ENCODE measurements at places on chromosomes 1 and 21.

DNA sequence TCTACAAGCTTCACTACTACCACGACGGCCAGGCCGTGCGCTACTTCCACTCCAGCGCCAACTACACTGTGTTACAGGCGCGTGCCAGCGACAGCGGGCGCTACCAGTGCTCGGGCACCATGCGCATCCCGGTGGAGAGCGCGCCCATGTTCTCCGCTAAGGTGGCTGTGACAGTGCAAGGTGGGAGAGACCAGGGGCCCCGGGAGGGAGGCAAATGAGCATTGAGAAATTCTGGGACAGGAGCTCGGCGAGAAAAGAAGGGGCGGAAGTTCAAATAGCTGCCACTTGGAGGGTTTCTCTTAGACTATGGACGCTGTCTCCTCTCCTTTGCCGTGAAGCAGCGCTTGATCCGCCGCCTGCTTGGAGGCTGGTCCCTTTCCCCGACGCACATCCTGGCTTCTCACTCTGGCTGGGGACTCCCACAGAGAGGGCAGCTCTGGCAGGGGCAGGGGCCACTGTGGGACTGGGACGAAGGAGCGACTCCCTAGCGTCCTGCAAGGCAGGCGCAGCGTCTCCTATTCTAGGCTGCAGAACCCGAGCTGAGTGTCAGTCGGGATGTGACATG lies 4.6 kb downstream of the FCRLB start:
- no peak for DNase-seq

- DNase-seq, result no peak
Observed at GRCh38 chr1:30418061-30418938, 305.1 kb downstream of the MATN1 start.

GRCh38 chr1:57065442-57065841 lies 99.6 kb upstream of the C8B start:
- DNase-seq, result no peak

- no peak for DNase-seq
Observed at GRCh38 chr1:61523893-61524605, 200.9 kb downstream of the TM2D1 start.

- no peak for DNase-seq
Observed at GRCh38 chr1:68225781-68226180, 6.5 kb downstream of the WLS start.

GRCh38 chr21:45641480-45642035 lies 2.0 kb upstream of the PCBP3 start:
- DNase-seq, result no peak

DNA sequence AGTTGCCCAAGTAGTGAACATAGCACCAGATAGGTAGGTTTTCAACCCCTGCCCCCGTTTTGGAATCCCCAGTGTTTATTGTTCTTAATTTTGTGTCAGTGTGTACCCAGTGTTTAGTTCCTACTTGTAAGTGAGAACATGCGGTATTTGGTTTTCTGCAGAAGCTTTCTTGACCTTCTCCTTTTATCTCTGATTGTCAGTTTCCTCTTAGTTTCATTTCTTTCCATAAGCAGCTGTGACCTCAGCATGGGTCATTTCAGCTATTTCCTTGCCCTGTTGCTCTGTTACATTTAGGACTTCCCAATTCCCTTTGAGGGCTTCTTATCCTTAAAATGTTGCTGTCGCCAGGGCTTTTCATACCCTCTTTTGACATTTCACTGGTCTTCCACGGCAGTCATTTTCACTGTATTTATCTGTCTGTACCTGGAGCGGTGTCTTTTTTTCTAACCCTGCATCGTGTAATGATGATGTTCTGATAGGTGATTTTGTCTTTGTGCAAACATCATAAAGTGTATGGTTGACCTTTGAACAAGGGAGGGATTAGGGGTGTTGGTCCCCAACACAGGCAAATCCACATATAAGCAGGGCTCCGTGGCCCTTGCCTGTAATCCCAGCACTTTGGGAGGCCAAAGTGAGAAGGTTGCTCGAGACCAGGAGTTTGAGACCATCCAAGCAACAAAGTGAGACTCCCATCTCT lies 15.0 kb downstream of the ITSN1 start:
- DNase-seq, result no peak

DNA sequence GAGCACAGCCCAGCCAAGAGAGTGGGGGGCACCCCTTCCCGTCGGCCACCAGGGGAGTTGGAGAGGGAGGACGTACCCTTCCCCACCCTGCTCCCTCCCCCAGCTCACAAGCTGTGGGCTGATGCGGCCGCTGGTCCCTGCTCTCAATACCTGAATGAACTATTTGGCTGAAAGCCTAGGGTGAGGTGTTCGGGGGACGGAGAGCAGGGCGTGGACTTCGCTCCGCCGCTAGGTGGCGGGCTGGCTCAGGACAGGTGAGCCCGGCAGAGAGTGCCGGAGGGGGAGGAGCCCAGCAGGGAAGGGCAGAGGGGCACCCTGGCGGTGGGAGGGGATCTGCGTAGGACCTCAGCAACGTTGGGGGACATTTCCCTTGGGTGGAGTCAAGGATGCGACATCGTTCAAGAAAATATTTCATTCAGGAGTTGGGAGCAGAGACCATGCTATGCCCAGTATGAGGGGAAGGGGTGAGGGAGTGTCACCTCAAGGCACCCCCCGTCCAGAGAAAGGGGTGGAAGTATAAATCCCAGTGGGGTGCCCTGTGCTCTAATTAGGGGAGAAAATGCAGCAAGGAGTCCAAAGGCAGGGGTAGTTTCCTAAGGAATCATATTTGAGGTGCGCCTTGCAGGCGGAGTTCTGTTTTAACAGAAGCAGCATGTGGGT lies 12.0 kb upstream of the RHBG start:
- peak; percentile 36 for DNase-seq

- DNase-seq, result no peak
Observed at GRCh38 chr1:212238552-212238951, 46.7 kb upstream of the PPP2R5A start.

GRCh38 chr1:27785781-27786455 lies 12.9 kb downstream of the STX12 start:
- DNase-seq, result no peak

DNA sequence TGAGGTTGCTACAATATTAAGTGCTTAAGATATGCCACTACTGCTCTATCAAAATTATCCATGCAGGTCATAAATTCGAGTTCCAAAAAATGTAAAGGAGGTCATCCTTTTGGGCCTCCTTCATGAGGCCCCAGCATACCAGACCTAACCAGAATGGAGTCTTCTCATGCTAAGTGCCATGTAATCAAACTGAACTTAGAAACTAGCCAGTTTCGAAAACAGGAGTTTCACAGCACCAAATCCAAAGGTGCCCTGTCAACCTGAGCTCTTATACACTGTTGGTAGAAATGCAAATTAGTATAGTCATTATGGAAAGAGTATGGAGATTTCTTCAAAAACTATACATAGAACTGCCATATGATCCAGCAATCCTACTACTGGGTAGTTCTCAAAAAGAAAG lies 320.5 kb downstream of the ST6GALNAC3 start:
- no peak for DNase-seq

GRCh38 chr1:241825581-241825980 lies 22.4 kb upstream of the EXO1 start:
- no peak for DNase-seq

DNA sequence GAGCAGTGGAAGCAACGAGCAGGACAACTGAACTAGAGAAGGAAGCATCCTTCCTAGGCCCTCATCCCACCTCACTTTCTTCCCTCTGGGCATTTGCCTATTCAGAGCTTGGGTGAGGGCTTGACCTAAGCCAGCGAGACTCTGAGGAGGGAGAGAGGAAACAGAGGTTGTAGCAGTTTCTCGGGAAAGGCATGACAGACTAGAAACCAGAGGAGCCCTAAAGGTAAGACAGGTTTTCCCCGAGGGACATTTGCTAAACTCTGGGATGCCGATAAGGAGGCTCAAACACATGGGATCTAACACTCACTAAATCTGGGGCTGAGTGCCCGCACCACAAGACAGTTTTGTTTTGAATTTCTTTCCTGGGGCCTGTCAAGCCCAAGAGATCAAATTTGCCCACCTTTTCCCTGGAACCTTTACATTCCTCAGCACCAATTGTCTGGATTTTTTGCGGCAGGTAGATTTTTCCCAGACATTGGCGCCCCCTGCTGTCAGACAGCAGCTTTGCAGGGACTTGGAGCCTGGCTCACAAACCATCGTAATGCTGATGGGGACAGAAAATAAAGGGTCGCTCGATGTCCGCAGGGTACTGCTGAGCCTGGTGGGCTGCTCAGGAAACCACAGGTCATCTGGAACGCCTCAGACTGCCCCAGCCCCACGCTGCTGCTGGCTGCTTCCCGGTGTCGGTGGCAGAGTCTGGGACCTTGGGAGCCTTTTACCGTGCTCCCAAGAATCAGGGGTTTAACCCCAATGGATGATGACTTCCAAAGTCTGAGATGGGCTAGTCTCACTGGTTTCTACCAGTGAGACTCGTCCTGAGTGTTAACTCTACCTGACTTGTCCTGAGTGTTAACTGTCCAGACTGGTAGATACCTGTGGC lies 23.4 kb upstream of the TSPAN2 start:
- DNase-seq, result no peak

DNA sequence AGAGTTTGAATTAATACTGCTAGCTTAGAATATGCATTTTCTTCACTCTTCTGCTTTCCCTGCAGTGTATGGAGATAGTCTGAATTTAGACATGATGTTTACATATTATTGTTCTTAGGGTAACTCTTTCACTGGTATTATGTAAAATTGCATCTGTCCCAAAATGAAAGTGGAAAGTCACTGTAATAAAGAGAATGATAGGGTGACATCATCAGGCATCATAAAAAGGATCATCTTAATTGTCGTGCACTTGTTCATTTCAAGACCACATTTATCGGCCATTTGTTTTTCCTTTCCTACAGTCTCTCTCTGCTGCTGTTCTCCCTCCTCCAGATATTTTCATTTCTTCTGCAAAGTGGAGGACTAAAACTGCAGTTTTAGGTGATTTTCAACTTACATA lies 61.9 kb upstream of the ZNF281 start:
- DNase-seq, result no peak

GRCh38 chr1:51234721-51235425 lies 1.2 kb upstream of the RNF11 start:
- DNase-seq, result peak; percentile 90

DNA sequence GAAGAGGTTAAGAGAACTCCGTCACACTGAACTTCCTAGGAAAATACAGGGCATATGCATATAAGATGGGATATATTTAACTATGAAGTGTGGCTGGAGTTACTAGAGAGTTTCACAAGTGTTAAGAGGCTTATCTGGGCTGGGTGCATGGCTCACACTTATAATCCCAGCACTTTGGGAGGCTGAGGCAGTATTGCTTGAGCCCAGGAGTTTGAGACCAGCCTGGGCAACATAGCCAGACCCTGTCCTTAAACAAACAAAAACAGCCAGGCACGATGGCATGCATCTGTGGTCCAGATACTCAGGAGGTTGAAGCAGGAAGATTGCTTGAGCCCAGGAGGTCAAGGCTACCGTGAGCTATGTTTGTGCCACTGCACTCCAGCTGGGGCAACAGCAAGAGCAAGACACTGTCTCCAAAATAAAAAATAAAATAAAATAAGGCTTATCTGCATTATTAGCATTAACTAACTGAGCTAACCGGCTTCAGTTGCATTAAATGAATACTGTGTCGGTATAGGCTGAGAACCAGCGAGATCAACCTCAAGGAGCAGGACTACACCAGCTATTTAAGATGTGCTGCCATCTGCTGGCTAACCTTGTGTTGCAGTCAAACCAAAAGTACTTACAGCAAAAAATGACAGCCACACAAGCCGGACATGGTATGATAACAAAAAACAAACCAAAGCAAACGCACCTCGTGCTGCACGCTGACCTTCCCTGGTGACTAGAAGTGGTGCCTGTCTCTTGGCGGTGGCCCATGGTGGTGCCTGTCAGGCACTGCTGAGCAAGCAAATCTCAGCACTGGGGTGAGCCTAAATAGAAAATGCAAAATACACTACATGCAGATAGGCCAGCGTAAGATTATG lies 19.7 kb upstream of the RBBP5 start:
- DNase-seq, result peak; percentile 78

DNA sequence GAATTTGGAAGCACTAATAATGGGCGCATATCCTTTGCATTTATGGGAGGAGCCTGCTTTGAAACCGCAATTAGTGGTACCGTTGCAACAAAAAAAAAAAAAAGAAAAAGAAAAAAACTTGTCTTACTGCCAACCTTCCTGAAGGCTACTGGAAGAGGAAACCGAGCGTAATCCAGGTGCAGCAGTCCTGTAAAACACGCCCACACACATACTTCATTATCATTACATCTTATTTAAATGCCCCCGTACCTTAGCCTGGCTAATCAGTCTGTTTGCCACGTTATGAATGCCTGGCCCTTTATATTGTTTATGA lies 686 bp upstream of the ZNF281 start:
- DNase-seq, result peak; percentile 8

GRCh38 chr1:212825798-212826452 lies 21.5 kb downstream of the SPATA45 start:
- DNase-seq, result no peak

DNA sequence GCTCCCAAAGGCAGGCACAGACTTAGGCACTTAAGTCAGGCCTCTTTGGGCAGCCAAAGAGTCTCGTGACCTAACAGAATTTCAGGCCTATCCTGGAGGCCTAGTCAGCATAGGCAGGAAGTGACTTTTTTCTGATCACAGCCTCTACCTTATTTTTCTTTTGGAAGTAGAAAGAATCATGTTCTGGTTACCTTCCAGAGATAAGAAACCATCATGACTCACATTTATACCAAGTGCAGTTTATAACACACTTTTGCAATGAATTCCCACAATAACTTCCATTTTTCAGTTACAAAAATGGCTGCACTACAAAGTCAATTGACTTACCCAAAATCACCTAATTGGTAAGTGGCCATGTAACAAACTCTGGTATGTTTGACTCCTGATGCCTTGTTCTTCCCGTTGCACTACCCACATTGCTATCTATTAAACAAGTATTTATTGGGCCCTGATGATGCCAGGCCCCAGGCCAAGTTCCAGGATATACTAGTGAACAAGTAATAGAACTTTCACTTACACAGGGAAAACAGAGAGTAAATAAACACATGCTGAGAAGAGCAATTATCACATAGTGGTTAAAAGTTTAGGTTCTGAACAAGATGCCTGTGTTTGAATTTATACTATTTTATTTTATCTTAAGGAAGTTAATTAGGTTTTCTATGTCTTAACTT lies 74.3 kb downstream of the SH3GLB1 start:
- no peak for DNase-seq

- DNase-seq, result no peak
Observed at GRCh38 chr1:36517011-36517771, 34.5 kb upstream of the CSF3R start.

DNA sequence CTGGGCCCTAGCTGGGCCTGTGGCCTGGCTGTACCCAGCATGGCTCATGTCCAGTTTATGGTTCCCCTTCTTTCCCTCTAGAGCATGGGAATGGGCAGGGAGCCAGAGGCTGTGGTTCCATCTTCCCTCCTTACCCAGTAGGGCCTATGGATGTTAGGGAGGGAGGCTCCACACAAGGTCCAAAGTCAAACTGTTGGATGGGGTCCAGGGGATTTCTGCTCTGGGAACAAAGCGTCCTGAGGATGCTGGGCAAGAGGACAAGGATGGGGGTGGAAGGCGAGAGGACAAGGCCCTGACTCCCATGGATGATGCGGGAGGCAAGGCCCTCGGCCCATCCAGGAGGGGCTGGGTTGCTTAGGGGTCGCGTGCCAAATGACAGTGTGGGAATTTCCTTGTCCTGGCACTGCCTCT lies 17.3 kb downstream of the CSF1 start:
- DNase-seq, result no peak

GRCh38 chr1:245437369-245438062 lies 282.7 kb downstream of the KIF26B start:
- DNase-seq, result no peak

Data from NCI-H187 (cell line).